ENCODE measurements at places on chromosomes 13 and 19.

DNA sequence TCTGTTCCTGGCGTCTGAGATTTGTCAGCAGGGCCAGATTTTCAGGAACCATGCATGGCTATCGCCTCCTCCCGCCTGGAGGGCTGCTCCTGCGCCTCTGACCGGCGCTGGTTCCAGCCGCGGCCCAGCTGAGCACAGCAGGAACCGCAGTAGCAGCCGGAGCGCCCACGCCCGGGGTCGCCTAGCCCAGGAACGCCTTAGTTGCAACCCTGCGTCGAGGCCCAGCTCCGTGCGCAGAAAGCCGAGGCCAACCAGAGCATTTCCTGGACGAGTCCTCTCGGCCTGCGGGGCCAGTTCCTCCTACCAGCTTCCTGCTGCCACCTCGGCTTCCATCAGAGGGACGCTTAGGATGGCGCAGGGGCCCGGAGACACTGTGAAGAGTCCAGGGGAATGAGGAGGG, 74.9 kb downstream of the ZNF492 start:
- DNase-seq, result no peak

- no peak for DNase-seq
These were observed 206.7 kb upstream of the ARGLU1 start for GRCh38 chr13:106774621-106775020.

DNA sequence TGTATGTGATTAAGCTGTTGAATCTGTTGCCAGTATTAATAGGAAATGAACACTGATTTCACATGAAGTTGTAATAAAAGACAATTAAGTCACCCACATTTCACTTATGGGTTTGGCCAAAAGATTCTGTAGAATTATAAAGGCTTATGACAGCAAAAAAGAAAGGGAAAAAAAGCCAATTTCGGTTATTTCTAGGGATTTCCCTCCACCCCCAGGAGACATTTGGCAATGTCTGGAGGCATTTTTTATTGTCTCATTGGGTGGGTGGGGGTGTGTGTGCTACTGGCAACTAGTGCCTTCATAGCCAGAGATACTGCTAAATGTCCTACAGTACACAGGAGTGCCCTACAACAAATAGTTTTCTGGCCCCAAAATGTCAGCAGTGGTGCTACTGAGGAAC, 175.7 kb downstream of the LMO7 start:
- no peak for DNase-seq

DNA sequence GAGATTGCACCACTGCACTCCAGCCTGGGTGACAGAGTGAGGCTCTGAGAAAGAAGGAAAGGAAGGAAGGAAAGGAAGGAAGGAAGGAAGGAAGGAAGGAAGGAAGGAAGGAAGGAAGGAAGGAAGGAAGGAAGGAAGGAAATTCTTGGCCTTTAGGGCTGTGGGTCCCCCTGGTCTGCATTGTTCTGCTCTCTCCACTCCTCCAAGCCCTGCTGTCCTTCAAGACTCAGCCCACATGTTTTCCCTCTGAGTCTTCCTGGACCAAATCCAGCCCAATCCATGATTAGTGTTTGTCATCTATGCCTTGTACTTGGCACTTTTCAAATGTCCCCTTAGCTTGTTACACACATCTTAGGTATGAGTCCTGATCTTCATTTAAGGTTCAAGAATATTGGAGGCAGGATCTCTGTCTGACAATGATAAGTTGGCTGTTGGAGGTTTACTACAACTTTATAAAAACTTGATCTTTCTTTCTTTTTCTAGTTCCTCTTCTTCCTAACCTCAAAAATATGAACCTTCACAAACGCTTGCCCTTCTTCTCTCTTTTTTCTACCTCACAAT, 48.8 kb upstream of the INTS6 start:
- peak; percentile 19 for DNase-seq

DNA sequence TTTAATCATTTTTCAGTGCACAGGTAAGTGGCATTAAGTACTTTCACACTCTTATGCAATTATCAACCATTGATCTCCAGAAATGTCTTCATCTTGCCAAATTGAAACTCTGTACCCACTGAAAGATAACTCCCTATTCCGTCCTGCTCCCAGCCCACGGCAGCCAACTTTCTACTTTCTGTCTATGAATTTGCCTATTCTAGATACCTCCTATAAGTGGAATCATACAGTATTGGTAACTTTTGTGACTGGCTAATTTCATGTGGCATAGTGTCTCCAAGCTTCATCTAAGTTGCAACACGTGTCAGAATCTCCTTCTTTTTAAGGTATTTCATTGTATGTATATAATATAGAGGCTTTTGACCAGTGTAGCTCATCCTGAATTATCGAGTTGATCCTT, 5.7 kb upstream of the CEACAM18 start:
- DNase-seq, result no peak

DNA sequence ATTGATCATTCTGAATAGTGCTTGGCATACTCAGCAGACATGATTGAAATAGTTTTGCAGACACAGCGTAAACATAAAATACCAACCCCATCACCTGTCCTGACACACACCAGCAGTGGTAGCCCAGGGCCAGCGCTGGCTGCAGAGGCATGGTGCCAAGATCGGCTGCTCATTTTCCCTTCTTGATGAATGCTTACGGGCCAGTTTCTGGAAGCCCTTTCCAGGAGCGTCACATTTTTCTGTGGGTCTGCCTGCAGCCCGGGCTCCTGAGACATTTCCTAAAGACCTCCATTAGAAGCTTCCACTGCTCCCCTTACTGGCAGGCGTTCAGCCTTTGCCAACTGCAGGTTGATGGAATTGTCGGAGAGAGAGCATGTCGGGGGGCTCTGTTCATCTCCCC, 48.6 kb downstream of the CHST8 start:
- no peak for DNase-seq

All from 8988T (cell line).